ENCODE measurements at places on chromosomes 12 and 14. TPM values are rescaled to one million over a fixed set of nuclear protein-coding genes. Genes with fewer than 3 reads are reported as not detected.

DNA sequence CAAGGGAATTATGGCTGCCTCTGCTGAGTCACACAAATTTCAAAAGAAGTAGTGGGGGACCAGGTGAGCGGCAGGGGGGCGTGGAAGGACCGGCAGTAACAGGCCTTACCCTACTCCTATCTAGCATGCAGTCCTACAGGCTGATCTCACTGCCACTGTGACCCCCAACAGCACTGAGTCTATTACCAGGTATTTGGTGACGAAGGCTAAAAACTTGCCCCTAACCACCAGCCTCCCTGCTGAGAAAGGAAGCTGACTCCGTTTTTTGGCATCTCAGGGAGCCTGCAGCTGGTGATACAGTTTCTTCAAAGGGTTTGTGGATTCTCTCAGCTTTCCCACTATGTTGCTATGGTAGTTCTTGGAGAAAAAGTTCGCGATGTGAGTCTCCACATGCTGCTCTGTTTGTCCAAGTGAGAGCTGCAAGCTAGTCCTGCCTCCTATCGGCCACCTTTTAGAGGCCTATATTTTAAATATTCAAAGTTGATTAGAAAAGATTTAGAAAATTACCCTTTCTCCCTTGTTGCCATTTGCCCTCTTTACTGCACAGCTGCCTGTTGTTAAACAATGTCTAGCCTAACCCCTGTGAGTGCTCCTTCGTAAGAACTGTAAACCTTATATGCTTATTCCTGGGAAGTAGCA, 57.1 kb upstream of the SLCO1B1 start:
- no peaks in the 10 kb centered on the region for H3K27me3 ChIP-seq
- no peak overlapping the region for H3K4me3 ChIP-seq
- no peak overlapping the region for H3K27ac ChIP-seq
- DNase-seq, result no peak
- H3K4me1 ChIP-seq, result no peaks in the 10 kb centered on the region
- no peaks in the 10 kb centered on the region for H3K36me3 ChIP-seq

The RERG gene
- not detected for total RNA-seq

- H3K27me3 ChIP-seq, result no peaks in the 10 kb centered on the region
- H3K36me3 ChIP-seq, result peaks cover 61% of the 10 kb centered on the region
- no peak for DNase-seq
- no peak overlapping the region for H3K27ac ChIP-seq
- H3K4me1 ChIP-seq, result peaks cover 4% of the 10 kb centered on the region
Measured at GRCh38 chr12:123398550-123399254, 14.8 kb downstream of the KMT5A start.

GRCh38 chr14:34052658-34053014, 101.8 kb upstream of the EGLN3 start:
- peak overlapping the region; percentile 20 for H3K27ac ChIP-seq
- H3K4me1 ChIP-seq, result peaks cover 71% of the 10 kb centered on the region
- peak overlapping the region; percentile 13 for H3K4me3 ChIP-seq
- DNase-seq, result no peak

DNA sequence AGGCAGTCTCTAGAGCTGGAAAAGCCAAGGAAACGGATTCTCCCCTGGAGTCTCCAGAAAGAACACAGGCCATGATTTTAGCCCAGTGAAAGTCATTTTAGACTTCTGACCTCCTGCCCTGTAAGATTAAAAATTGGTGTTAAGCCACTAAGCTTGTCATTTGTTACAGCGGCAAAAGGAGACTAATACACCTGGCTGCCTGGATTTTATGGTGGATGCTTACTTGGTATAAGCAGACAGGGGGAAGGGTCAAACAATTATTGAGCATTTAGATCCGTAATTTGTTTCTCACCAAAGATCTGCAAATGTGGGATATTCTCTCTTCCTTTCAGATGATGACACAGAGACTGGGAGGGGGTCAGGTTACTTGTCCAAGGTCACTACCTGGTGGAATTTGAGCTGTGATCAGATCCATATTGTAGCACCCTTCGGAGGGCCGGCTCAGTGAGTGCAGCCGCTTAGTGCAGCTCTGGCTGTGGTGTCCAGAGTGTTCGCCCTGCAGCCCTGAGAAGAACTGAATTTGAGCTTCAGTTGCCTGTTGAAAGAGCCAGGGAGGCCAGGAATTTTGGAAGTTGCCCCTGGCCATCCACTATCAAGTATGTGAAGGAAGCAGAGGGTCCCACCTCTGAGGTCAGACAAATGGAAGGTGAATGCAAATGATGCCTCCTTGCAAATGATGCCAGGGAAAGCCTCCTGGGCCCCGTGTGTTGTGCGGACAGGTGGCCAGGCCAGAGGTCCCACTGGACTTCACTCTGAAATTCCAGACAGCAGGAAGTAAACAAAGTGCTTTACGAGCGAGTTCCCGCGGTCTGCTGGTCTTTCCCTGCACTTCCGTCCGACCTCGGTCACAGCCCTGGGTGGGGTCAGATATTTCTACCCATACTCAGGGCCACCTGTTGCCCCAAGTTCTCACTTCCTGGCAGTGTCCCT, 15.1 kb downstream of the GLRX5 start:
- peaks cover 5% of the 10 kb centered on the region for H3K4me1 ChIP-seq
- H3K27me3 ChIP-seq, result no peaks in the 10 kb centered on the region
- H3K27ac ChIP-seq, result no peak overlapping the region
- H3K4me3 ChIP-seq, result no peak overlapping the region
- DNase-seq, result no peak

Measured in activated T-helper 2 cell treated with anti-CD3 and anti-CD28 coated beads, Interferon-gamma antibody, Interleukin-2, Interleukin-4, amounts not matched to agents 10 μg/mL and 5 μg/mL and 100 μg/mL, durations not matched to agents 14 hours and 24 hours and 36 hours (primary cell).